Islet precursor cell (in vitro differentiated cells): ENCODE measurements at places on chromosomes 6 and 20.
A peak's percentile ranks its signal among the peaks of the same experiment; 100 is the strongest.

DNA sequence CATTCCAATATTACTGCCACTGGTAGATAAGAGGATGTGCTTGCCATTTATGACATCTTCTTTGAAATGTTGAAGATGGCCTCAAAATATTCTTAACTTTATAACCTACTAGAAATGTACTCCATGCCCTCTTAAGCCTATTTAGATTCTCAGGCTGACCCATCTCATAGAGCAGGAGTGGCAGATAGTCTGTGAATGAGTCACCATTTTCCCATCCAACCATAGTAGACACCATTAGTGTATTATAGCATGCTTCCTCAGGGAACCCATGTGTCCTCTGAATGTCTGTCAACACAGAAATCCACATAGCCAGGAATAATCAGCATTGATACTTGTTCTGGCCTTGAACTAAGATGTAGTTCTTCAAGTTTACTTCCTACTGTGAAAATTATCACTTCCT is 150.2 kb downstream of the IMPG1 start:
- no peak for DNase-seq

DNA sequence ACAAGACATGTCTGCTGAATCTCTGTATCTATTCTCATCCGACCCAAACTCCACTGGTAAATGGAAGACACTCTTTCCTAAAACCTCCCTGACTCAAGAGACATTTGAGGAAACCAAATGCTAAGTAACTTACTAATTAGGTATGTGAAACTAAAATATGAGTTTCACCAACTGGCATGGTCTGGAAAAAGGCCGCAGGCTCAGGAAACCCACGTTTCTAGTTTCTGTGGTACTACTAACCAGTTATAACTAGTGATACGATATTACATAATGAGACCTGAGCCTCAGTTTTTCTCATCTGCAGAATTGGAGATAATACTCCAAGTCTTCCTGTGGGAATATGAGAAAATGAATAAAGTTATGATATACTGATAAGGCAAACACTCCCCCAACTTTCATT is 39.9 kb downstream of the ZNF391 start:
- no peak for DNase-seq

DNA sequence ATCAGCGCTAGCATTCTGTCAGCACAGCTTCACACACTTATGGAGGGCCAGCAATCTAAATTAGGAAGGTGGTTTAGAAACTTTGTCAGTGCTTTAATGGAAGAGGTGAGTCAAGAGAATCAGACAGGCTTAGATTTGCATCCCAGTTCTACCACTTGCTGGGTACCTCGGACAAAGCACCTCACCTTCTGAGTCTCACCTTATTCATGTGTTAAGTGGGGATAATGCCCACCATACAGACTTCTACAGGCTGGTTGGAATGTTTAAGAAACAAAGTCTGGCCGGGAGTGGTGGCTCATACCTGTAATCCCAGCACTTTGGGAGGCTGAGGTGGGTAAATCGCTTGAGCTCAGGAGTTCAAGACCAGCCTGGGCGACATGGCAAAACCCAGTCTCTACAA is 12.2 kb upstream of the STK35 start:
- DNase-seq, result no peak

DNA sequence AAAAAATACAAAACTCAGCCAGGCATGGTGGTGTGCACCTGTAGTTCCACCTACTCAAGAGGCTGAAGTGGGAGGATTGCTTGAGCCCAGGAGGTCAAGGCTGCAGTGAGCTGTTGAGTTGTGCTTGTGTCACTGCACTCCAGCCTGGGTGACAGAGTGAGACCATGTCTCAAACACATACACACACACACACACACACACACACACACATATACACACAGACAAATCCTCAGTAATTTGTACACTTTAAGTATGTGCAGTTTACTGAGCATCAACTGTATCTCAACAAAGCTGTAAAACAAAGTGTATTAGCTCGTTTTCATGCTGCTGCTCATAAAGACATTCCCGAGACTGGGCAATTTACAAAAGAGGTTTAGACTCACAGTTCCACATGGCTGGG is 7.3 kb downstream of the TFB1M start:
- no peak for DNase-seq

GRCh38 chr6:36955671-36956445 is 1.3 kb downstream of the PI16 start:
- peak; percentile 55 for DNase-seq

DNA sequence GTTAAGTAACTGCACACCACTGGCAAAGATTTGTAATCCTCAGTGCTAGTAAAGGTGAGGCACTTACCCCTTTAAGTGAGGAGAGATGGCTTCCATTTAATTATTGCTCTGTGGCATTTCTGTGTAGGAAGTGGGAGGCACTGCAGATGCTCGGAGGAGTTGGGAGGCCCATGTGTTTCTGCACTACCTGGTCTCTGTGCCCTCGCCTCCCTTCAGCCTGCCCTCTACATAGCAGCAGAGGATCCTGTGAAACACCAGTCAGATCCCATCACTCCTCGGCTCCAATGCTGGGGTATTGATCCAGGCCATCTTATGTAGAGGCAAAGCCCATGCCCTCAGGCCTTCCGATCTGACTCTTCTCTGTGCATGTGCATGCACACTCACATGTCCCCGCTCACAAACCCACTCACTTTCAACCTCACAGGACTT is 67.0 kb downstream of the SLX4IP start:
- DNase-seq, result no peak

GRCh38 chr20:6311841-6312655 is 189.2 kb upstream of the FERMT1 start:
- no peak for DNase-seq
